NCI-H2171 (cell line): ENCODE measurements at places on chromosomes 3 and 15.

DNA sequence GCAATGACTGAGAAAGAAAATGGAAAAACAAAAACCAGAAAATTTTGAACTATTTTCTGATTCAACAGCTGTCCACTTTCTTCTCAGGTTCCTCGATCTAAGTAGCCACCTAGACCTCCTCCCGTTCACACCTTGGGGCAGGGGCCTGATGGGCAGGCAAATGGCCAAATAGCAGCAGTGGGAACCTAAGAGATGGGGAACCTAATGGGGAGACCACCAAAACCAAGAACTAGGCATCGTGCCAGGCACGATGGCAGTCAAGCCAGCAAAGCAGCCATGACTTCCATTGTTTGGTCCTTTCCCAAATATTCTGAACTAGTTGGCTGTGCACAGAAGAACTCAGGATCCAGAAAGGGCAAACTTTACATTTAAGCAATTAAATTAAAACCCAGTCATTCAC, 57.1 kb downstream of the CAPN7 start:
- no peak for DNase-seq

- DNase-seq, result no peak
Observed at GRCh38 chr15:95987886-95988573, 342.5 kb upstream of the NR2F2 start.

GRCh38 chr15:69593981-69594966, 141.7 kb downstream of the RPLP1 start:
- peak; percentile 48 for DNase-seq

GRCh38 chr15:79035111-79035601, 55.4 kb downstream of the RASGRF1 start:
- DNase-seq, result no peak

DNA sequence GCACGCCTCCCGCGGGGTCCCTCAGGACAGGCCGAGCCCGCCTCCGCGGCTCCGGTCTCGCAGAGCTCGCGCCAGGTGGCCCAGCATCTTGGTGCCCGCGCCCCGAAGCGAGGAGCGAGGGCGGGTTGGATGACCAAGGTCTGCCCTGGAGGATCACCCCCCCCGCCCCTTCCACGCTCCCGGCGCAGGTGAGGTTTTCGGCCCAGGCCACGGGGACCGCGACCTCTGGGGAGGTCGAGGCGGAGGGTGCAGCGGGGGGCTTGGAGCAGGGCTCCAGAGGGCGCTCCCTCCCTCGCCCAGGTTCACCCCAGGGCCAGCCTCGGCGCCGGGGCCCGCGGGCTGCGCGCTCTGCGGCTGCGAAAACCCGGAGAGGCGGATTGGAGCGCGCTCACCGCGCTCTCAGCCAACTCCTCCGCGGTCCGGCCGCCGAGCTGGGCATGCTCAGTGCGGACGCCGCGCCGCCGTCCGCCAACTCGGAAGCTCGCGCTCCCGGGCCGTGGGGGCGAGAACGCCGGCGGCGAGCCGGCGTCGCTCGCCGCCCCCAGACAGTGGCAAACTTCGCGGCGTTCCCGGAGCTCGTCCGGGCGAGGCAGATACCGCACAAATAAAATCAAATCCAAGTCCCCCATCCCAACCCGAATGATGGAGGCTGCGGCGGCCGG, at the start of gene MED12L:
Gene MED12L, plus strand, starts transcription at position 438 of the 662 bp plus-strand sequence. CDS start 1,263 bp downstream, outside the sequence.
- peak; percentile 76 for DNase-seq

DNA sequence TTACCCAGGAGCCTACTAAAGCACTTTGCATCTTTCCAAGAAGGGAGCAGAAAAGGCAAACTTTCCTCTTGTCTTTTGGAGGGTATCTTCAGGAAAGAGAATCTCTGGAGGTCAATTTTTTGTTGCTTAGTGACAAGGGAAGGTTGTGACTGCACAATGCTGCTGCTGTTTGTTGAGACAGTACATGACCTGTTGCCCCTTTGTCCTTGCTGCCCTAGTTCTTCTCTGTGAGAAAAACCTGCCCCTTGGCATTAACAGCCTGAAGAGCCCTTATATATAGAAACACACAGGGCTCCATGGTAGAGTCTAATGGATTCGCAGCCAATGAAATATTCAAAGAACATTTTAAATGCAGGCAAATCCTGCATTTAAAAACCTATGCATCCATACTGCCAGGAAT, 20.3 kb downstream of the KLHDC8B start:
- no peak for DNase-seq

- DNase-seq, result no peak
Observed at GRCh38 chr3:128480278-128480677, 12.7 kb downstream of the GATA2 start.

DNA sequence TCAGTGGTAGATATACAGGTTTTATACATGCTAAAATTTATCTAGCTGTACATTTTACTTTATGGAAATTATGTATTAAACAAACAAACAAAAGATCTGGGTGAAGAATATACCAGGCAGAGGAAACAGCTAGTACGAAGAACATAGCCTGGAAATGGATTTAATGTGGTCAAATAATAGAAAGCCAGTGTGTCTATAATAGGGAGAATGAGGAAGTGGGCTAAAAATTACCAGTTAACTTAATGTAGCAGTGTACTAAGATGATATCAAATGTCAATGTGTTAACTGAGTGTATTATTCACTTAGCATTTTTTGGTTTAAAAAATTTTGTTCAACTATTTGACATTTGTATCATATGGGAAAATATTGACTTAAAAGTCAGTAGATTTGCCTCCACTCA, 22.8 kb upstream of the SLC15A2 start:
- DNase-seq, result no peak

DNA sequence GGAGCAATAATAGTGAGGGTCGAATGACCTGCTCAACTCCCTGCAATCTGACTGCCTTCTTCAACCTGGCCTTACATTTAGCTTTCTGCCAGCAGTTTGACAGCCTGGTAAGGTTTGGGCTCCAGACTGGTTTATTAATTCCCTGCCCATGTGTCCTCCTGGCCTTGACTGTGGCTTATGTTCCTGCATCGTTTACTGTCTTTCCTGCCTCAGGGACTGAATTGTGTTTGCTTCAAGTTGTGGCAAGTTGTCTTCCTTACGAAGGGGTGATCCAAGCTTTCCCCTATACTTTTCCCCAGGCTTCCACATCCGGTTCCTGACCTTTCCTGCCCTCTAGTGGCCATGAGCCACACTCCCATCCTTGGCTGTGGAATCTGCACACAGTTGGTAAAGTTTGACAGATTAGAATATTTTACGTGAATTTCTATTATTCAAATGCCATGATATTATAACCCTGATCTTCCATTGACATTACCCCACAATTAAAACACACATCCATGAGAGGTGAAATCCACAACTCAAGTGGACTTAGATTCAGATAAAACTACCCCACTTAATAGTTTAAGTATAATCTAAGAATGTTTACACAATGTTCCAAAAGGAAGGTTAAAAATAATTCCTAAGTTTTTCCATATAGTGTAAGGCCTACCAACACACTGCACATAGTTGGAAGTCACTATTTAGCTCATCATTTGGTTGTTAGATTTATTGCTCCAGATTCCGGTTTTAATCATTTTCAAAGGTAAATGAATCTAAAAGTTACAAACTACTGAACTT, 95.7 kb downstream of the NEDD4 start:
- DNase-seq, result peak; percentile 22

DNA sequence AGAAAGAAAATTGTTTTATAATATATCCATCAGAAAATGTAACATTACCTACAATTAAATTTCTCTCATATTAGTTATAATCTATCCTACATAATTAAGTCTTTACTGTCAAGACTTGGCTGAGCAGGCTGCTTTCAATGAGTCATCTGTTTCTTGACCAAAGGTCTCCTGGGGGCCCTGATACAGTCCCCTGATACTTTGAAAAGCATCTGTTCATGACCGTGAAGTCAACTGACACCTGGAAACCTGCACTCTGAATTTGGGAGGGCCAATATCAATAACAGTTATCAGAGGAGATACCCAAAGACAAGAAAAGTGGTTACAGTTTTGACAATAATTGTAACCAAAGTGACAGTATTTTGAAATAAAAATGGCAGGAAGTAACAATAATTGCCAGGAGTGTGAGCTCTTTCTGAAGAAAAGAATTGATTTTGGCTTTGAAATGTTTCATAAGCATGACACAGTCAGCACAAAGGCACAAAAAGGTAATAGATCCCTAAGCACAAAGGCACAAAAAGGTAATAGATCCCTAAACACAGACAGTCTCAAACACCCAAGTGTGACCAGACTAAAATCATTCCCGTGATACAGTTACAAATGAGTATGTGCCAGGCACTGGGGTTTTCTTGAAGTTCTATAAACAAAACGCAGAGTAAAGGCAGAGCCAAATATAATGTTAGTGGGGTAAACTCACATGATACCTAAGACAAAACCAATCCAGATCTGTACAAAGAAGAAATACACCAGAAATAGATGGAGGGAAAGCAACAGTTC, 260.7 kb downstream of the PLOD2 start:
- DNase-seq, result peak; percentile 78

DNA sequence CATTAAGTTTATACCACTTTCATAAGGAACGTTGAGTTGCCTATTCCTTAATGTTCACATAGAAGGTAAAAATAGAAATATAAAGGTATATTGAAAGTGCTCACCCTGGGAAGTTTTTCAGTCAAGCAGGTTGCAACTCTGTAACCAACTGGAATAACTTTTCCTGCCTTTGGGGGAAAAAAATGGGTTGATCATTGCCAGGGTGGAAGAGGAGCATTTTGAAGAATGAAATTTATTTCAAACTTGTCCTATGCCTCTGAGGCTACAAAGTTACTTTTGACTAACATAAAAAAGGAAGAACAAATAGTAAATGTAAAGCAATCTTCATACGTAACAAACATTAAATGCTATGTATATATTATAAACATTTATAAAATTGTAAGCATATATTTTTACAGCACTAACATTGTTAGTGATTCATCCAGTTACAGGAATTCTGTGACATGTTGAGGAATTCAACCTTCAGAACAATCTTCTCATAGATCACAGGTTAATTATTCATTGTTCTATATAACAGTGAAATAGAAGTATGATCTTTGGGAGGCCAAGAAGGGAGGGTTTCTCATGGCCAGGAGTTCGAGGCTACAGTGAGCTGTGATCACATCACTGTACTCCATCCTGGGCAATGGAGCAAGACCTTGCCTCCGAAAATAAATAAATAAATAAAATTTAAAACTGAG, 13.5 kb downstream of the EFHB start:
- no peak for DNase-seq

DNA sequence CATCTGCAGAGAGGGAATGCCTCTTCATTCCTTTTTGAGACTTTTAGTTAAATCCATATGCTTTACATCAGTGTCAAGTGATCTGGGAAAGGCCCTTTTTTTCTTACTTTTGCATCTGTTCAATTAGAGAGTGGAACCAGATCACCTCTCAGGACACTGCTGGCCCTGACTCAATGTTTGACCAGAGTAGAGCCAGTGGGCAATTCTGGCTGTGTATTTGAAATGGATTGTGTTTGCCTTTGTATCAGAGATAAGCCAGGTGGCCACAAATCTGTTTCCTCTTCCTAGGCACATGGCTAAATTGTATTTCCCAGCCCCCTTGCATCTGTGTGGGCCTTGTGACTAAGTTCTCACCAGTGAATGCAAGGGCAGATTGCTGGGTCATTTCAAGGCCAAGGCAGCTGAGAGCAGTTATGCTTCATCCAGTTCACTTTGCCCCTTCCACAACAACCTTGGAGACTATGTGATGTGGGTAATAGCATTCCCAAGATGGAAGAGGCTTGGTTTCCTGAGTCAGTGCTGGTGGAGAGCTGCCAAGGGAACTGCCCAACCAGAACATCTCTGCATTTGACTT, 75.6 kb upstream of the CACNA2D3 start:
- no peak for DNase-seq
